ENCODE measurements at places on chromosomes 7 and 10.

DNA sequence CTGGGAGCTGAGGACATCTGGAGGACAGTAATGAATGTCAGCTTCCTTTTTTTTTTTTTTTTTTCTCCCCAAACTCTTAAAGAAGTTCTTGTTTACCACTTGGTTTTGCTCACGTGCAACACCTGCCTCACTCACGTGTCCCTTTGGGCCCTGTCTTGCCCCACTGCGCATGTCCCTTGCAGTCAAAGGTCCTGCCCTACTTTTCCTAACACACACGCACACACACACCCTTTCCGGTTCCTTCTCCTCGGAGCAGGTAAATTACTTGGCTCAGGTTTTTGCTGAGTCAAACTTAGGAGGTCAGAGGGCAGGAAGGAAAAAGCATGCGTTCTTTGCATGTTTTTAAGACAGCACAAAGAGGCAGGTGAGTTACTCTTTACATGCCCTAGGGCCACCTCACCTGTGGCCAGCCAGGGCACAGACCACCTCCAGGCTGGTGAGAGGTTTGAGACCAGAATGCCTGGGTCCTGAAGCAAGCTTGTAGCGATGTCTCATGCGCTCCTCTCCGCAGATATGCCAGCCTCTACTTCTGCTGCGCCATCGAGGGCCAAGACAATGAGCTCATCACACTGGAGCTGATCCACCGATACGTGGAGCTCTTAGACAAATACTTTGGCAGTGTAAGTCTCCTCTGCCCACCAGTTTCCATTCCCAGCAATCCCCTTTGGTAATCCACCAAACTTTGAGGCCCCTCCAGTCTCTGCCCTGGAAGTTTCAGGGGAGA, 2.8 kb downstream of the AP1S1 start:
- no peak for DNase-seq

GRCh38 chr10:74061104-74061503, 63.2 kb downstream of the VCL start:
- peak; percentile 42 for DNase-seq

- DNase-seq, result no peak
Observed at GRCh38 chr10:128095027-128095752, 31.0 kb downstream of the MKI67 start.

DNA sequence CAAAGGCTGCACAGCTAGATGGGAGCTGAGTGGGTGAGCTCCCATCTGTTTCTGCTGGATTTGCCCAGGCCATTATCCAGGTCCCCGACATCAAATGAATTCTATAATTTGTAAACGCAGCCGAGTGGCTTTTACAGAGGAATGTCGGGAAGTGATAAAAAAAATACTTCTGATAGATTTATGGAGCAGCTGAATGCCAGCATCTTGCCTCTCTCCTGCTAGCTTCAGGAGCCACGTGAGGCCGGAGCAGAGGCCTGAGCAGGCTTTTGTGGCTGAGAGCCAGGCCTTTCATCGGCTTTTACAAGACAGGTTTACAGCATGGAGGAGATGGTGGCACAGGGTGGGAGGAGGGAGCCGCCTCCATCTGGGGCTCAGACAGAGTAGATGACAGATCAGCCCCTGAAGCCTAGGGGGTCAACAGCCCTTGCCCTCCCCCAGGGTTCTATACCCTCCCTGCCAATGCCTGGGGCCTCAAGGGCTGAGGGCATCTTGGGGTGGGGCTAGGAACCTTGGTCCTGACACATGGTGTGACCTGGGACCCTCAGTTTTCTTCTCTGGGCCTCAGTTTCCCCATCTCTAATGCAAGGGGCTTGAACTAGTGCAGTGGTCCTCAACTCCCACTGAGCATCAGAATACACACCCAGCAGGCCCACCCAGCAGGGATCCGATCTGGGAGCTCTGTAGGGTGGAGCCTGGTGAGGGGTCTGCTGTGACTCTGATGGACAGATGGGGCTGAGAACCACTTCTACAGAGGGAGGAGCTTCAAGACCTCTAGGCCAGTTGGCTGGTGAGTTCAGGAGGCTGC, 44.2 kb upstream of the PCBD1 start:
- DNase-seq, result peak; percentile 39

- DNase-seq, result no peak
Observed at GRCh38 chr7:7742223-7742622, 23.8 kb upstream of the RPA3 start.

GRCh38 chr7:39589323-39590111, 23.3 kb downstream of the YAE1 start:
- peak; percentile 88 for DNase-seq

DNA sequence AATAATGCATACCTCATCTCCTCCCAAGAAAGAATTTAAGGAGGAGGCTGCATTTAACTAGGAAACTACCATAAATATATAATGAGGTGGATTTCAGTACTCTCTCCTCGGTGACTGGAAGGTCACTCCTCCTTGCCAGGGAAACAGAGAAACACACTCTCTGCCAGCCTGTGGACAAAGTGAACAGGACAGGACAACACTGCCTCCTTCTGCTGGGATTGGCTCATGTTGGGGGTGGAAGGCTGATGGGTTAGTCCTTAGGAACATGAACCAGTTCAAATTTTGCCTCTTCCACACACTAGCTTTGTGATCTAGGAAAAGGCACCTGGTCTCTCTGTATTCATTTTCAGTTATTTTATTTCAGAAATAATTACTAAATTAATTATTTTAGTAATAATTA, 50.6 kb upstream of the STEAP4 start:
- DNase-seq, result no peak

DNA sequence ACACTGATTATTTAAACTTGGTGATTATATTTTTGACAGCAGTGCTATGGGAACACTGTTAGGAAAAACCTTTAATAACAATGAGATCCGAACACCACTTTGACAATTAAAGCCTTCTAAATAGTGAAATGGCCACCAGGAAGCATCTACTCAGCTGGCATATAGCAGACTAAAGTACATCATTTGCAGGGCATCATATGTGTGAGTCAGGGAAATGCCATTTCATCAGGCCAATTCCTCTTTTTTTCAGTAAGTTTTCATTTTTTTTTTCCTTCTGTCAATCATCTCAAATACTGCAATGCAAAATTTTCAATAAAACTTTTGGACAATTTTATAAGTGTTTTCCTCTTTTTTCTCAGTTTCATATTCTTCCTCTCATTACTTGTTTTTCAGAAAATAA, 521.4 kb upstream of the SEMA3D start:
- no peak for DNase-seq

DNA sequence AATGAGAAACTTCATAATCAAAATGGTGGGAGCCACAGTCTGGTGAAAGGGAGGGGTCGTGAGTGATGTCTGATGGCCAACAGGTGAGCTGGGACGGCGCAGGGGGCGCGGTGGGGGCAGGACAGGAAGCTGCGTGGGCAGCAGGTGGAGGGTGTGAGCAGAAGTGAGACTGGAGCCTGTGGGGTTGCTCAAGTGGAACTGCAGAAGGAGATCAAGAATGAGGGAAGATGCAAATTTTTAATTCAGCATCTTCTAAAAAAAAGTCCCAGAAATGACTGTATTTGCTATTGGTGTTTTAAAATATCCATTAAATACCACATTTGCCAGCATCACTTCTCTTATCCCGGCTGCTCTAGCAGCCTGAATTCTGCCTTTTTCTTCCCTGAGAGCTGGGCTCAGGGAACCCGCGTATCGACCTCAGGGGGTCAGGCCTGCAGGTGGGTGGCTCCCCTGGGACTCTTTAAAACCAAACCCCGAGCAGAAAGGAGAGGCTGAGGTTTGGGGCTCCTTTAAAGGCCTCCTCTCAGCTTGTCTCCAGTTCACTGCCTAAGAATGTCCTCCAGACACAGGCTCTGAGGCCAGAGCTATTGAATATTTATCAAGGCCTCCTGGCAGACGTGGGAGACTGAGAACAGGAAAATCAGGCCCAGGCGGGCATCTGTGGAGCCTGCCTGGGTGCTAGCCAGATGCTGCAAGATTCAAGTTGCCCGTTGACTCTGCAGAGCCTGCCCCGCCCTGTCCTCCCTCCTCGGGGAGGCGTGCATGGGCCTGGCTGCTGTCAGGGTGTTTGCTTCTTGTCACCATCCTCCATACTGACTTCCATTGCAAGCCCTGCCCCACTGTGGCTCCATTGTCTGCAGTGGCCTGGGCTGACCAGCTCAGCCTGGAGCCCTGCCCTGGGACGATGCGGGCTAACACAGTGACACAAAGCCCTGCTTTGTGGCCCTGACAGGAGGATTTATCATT, 53.9 kb downstream of the SYPL1 start:
- no peak for DNase-seq

DNA sequence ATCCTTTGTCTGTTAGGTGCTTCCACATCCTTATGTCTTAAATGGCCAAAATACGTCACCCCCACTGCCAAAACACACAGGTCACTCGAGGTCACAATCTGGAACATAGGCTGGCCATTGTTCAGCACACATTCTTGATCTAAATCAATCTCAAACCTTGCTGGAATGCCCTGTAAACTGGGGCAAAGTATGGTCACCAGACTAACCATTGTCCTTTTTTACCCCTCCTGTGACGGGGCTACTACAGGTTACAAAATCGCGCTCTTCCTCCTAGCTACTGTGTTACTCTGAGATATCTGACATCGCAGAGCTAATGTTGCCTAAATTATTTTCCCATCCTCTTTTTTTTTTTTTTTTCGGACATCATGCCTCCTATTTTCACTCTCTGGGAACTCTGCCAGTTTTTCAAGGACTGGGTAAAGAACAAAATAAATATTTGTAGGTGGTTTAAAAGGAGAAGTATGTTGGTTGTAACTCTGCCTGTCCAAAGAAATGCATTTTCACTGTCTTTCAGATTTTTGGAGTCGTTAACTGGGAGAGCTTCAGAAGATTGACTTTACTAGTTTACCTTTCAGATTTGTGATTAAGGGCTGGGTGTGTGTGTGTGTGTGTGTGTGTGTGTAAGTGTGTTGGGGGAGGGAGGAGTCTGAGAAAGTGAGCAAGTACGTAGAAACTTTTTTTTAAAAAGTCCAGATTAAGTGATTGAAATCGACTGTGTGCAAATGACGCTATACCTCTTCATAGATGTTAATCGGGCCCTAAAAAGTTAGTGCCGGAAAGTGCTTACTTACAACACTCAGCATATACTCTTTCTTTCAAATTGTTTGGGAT, 942 bp upstream of the KIAA1217 start:
- peak; percentile 34 for DNase-seq
